Hematopoietic multipotent progenitor cell (in vitro differentiated cells): ENCODE measurements at places on chromosomes 1 and 21.
A peak's percentile ranks its signal among the peaks of the same experiment; 100 is the strongest.

GRCh38 chr1:223479718-223480425 lies 86.7 kb downstream of the CCDC185 start:
- no peak for DNase-seq

GRCh38 chr1:119647734-119648619 lies at the start of gene ZNF697:
TSS of gene ZNF697 (minus strand) at chr1:119648266. CDS start at chr1:119626100, 22,166 bp downstream.
- peak; percentile 71 for DNase-seq

DNA sequence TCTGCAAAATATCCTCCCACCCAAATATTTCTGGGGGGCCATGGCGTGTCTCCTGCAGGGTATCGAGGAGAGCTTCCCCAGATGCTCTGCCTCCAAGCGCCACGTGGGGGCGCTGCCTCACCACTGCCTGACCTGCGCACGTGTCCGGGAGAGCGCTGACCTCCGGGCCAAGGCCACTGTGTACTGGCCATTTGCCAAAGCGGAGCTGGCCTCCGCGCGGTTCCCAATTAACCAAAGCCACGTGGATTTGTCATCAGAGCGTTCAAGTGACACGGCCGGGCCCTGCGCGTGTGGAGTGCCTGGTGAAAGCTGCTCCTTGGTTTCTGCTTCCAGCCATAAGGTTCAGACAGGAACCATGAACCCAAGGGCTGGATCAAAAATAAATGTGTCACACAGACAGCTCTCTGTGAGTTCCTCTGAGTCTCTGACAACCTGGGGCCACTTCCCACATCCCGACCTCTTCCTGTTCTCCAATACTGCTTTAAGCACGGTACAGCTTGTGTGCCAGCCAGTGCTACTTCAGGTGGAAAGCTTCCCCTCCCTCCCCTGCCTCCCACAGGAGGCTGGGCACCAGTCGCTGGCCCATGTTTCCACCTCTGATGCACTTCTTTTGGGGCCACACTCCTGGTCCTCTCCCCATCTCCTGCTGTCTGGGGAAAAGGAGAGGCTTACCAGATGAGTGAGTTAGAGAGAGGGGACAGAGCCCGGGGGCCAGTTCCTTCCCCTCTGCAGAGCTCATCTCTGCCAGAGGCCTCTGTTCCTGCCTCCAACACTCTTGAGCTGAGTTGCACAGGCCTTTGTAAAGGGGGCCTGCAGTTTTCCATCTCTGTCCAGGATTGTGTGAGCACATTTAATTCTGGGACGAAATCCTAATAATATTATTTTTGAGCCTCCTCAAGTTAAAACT lies 26.1 kb downstream of the ZP4 start:
- no peak for DNase-seq

- no peak for DNase-seq
Observed at GRCh38 chr1:8910331-8910730, 31.8 kb upstream of the ENO1 start.

- DNase-seq, result peak; percentile 99
Observed at GRCh38 chr1:203673550-203674411, 47.1 kb downstream of the ATP2B4 start.

GRCh38 chr1:190001187-190001586 lies 476.5 kb downstream of the BRINP3 start:
- DNase-seq, result no peak

GRCh38 chr1:40318476-40318875 lies 1.4 kb upstream of the COL9A2 start:
- DNase-seq, result no peak

GRCh38 chr1:213884402-213884801 lies 103.4 kb upstream of the PROX1 start:
- no peak for DNase-seq

GRCh38 chr1:226404063-226404903 lies 3.6 kb downstream of the PARP1 start:
- DNase-seq, result no peak

GRCh38 chr1:12194666-12195216 lies 27.9 kb downstream of the TNFRSF1B start:
- DNase-seq, result no peak

GRCh38 chr21:42476388-42477331 lies 19.4 kb downstream of the RSPH1 start:
- DNase-seq, result no peak

GRCh38 chr1:65321879-65322278 lies 12.5 kb downstream of the DNAJC6 start:
- no peak for DNase-seq

GRCh38 chr21:16509476-16509875 lies 779.7 kb downstream of the USP25 start:
- DNase-seq, result no peak

DNA sequence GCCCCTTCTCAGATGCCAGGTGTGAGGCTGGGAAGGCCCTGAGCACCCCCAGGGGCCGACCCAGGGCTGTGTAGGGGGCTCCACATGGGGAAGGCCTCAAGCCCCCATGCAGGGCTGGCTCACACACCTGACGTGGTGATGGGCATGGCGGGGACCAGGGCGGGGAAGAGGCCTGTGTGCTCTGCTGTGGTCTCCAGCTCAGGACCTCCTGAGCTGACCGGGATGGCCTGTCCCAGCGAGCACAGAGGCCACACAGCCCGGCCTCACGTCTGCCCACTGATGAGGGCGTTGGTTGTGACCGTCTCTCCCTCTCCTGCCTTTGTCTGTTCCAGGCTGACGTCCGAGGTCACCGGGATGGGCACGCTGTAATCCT lies 40.2 kb upstream of the COL6A1 start:
- DNase-seq, result no peak

DNA sequence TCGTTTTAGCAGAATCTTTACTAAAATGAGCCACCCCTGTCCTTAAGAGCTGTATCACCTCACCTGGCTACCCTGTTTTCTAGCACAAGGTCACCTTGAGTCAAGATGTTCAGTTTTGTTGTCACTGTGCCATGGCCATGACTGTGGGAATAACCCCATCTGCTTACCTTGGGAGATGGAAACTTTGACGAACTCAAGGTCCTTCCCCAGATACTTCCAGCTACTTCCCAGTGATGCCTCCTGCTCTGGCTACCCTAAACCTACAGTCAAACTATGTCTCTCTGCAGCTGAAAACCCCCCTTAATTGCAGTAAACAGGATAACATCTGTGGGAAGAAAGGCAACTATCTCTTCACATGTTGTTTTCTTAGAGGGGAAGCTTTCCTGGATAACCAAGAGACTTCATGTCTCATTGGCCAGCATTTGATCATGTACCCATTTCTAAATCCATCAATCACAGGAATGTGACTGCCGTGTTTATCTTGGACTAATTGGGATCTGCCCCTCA lies 89.5 kb upstream of the C1orf21 start:
- DNase-seq, result no peak

DNA sequence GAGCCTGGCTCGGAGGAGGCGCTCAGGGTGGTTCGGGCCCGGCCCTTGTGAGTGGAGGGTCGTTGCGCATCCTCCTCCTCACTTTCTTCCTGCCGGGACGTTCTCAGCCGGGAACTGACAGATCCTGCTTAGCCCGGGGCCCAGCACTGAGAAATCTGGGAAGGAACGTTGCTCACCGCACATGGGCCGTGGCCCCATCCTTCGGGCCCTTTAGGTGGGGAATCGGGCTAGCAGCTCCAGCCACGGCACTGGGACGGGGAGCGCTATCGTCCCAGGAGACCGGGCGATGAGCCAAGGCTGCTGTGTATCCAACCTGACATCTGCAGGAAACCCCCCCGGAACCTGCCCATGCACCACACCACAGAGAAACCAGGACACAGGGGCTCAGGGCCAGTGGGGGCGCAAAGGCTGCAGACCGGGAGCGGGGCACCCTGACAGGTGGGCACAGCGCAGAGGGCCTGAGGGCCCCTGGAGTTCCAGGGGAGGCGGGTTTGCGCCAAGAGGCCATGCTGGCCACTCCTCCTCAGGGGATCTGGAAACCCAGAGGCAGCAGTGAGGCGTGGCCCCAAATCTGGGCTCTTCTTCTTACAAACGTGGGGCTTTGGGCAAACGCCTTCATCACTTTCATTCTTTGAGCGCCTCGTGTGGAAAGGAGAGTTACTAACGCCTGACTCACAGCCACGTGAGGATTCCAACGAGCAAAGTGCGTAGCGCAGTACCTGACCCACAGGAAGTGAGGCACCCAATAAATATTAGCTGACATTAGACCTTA lies at the start of gene SH2D5:
TSS of gene SH2D5 (minus strand) at position 116 of the 772 bp plus-strand sequence. CDS start 4,659 bp downstream, outside the sequence.
- peak; percentile 94 for DNase-seq

- no peak for DNase-seq
Observed at GRCh38 chr1:58620926-58621325, 43.9 kb upstream of the TACSTD2 start.

GRCh38 chr1:118973531-118974137 lies 14.5 kb downstream of the TBX15 start:
- DNase-seq, result no peak

DNA sequence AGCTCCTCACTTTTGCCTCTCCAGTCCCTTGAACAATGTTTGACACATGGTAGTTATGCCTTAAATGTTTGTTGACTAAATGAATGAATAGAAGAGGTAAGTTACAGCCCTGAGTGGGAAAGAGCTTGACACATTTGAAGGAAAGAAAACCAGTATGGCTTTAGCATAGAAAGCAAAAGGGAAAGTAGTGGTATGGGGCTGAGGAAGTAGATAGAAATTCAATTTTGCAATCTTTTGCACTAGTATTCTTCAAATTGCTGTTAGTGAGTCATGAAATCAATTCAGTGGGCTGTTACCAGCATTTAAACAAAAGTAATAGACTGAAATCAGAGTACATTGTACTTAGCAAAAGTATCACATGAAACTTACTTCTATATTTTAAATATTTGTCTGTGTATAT lies 21.1 kb downstream of the PLA2G4A start:
- DNase-seq, result peak; percentile 28

- no peak for DNase-seq
Observed at GRCh38 chr1:163928651-163929050, 606.9 kb downstream of the NUF2 start.

- no peak for DNase-seq
Observed at GRCh38 chr1:99768104-99768503, 1.7 kb upstream of the FRRS1 start.

DNA sequence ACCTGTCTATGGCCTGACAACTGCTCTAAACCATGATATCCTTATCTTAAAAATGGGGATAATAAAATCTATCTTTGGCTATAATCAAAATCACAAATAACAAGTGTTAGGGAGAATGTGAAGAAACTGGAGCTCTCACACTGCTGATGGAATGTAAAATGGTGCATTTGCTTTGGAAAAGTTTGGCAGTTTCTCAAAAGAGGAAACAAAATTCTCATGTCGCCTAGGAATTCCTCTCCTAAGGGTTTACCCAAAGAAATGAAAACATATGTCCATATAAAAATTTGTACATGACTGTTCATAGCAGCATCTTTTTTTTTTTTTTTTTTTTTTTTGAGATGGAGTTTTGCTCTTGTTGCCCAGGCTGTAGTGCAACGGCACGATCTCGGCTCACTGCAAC lies 64.3 kb downstream of the ZNF281 start:
- no peak for DNase-seq

GRCh38 chr1:181181792-181182585 lies 93.5 kb downstream of the IER5 start:
- no peak for DNase-seq

GRCh38 chr21:45408801-45409261 lies 3.9 kb downstream of the COL18A1 start:
- no peak for DNase-seq

DNA sequence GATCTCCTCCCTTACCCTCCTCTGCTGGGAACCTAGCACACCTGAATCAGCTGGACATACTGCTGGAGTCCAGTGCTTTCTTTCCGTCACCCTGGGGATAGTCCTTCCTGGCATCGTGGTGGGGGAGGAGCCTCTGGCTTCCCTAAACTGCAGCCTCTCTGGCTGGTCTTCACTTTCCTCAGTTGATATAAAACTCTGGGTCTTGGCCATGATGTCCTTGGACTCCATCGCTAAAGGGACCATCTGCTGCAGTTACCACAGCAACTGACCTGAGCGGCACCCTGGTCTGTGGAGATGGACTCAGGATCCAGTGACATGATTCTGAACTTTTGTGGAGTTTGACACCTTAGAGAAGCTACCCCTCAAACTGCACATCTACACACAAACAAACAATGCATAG lies 22.8 kb downstream of the PARS2 start:
- DNase-seq, result no peak

DNA sequence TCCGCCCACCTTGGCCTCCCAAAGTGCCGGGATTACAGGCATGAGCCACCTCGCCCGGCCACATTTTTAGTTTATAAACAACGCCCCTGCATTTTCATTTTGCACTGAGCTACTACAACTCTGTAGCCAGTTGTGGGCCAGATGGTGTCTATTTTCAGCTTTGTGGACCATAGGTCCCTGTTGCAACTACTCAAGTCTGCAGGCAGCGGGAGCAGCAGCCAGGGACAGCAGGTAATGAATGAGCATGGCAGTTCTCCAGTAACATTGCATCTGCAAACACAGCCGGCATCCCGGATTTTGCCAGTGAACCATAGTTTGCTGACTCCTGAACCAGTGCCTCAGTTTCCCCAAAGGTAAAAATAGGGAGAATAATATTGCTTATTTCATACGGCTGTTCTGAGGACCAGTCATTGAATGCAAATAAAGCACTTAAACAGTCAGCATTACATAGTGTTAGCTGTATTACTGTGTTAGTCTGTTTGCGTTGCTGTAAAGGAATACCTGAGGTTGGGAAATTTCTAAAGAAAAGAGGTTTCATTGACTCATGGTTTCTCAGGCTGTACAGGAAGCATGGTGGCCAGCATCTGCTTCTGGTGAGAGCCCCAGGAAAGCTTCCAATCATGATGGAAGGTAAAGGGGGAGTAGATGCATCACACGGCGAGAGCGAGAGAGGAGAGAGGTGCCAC lies 65.5 kb upstream of the SLC45A1 start:
- no peak for DNase-seq

DNA sequence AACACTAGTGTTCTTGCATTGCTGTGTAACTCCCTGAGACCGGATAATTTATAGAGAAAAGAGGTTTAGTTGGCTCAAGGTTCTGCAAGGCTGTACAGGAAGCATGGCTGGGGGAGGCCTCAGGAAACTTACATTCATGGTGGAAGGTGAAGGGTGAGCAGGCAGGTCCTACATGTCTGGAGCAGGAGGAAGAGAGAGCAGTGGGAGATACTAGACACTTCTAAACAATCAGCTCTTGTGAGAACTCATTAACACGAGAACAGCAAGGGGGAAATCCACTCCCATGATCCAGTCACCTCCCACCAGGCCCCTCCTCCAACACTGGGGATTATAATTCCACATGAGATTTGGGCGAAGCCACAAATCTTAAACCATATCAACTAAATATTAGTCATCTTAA lies 30.1 kb downstream of the RNF2 start:
- DNase-seq, result no peak

GRCh38 chr21:16872616-16873015 lies 640.2 kb upstream of the CXADR start:
- no peak for DNase-seq

DNA sequence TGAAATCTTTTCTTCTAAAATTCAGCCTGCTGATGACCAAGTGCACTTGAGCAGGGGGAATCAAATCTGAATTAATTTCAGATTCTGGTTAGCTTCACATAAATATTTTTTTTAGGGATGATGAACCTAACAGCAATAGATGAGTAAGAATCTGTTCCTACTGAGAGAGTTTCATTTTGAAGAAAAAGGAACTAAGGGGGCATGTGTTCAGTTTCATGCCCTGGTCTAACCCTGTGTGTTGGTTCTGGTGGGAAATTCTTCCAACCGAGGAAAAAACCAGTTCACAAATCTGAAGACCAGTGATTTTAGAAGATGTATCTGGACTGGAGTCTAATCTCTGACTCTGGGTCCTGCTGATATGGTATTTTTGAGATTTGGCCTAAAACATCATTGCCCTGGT lies 13.7 kb downstream of the SELL start:
- DNase-seq, result no peak
